GDM1 (cell line): ENCODE measurements at places on chromosomes 1 and 21.
A peak's percentile ranks its signal among the peaks of the same experiment; 100 is the strongest.

- peak; percentile 71 for DNase-seq
Measured at GRCh38 chr1:27366113-27366410, 699 bp downstream of the MAP3K6 start.

DNA sequence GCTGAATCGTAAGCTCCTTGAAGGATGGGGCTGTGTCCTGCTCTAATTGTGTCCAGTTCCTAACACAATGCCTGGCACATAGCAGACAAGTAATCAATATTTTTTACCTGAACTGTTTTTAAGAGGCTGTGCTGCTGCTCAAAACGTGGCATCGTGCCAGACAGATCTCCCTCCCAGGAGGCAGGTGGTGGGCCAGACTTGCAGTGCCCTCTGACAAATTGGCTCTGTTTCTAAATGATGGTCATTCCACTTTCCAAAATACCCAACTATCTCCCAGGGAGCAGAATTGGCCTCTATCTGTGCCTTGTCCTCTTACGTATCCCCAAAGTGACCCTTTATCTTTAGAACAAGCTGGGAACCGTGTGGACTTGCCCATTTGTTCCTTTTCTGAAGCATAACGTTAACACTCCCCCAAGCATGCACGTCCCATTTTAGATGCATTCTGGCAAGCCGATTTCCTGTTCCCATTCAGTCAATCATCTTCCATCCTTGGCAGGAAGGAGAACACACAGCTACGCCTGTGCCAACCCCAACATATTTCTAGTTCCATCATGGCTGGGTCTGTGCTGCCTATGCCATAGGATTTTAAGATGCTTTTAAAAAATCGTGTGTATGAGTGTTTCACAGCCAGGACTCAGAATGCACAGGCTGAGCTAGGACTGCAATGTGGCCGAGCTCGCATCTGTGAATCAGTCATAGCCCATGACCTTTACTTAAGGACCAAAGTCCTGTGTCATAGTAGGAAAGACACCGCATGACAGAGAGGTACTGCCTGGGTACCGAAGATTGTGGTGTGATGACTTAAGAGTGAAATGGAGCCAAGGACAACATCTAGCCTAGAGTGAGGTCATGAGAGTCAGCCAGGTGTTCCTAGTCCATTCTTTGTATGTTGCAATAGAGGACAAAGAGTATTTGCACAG lies 408.6 kb downstream of the PRDM2 start:
- DNase-seq: no peak

DNA sequence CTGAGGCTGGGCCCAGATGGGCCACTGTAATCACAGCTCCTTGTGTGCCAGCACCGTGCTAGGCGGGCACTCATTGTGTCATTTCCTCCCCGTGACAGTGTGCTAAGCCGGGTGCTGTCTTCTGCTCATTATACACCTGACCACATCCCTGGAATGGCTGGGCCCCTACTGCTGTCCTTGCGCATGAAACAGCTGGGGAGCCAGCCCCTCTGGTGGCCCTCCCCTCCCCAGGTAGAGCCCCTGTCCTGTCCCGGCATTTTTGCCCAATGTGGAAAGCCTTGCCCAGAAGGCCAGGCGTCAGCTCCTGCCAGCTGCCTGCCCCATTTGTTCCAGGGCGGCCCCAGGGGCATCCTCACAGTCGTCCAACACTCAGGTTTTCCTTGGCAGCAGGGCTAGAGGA lies 107.4 kb upstream of the CASZ1 start:
- DNase-seq: no peak

GRCh38 chr1:35350872-35351271 lies 82.4 kb downstream of the ZMYM4 start:
- DNase-seq: no peak

- DNase-seq: no peak
Measured at GRCh38 chr1:24351918-24352627, 32.9 kb downstream of the GRHL3 start.

- DNase-seq: no peak
Measured at GRCh38 chr1:50666849-50667248, 243.6 kb upstream of the DMRTA2 start.

DNA sequence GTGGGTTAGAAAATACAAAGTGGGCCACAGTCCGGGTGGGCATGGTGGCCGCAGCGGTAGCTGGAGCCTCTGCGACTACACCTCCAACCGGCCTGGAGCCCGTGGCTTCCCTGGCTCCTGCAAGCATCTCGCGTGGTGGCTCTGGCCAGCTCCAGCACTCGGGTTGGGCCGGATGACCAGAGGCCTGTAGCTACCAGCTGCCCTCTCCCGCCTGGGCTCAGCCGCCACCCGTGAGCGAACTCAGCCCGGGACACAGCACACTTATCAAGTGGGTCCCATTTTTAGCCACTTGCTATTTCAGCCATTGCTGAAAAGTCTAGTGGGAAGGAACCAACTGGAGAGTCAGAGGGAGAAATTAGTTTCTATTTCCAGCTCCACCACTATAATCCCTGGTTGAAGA lies 107.7 kb upstream of the CACYBP start:
- DNase-seq: no peak
